ENCODE measurements at places on chromosomes 2 and 18.

DNA sequence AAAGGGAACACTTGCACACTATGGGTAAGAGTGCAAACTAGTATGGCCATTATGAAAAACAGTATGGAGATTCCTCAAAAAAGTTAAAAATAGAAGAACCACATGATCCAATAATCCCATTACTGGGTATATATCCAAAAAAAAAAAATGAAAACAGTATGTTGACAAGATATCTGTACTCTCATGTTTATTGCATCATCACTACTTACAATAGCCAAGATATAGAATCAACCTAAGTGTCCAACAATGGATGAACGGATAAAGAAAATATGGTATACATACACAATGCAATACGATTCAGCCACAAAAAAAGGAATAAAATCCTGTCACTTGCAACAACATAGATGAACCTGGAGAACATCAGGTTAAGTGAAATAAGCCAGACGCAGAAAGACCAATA is 73.3 kb downstream of the LOXHD1 start:
- DNase-seq, result no peak

DNA sequence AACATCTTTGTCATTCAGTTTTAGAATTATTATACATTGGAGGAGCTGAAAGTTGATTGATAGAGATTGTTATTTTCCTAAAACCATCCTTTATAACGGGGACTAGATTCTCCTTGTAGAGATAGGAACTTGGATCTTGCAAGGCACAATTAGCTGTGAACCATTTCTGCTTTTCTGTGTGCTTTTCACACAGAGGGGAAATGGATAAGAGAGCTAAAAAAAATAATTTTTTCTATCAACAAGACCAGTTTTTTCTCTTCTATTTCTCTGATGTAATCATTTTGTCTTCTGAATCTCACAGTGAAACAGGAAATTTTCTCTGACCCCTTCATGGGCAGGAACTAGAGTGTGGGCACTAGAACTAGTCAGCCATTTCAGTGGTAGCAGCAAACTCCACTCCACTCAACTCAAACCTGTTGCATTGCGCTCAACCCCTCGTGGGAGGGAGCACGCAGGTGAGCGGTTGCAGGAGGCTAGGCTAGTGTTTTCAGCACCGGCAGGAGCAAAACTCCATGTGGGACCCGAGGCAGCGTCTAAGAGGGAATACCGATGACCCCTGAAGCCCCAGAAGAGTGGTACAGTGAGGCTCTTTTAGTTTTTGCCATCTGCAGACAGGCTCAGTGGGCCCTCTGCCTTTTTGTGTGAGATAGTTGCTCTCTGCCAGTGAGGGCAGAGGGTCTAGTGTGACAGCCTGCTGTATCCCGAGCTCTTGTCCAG is 24.0 kb upstream of the SLC39A10 start:
- no peak for DNase-seq

- DNase-seq, result peak; percentile 29
Observed at GRCh38 chr2:160294339-160294803, 94.3 kb upstream of the ITGB6 start.

GRCh38 chr2:6934345-6934744 is 17.1 kb downstream of the RNF144A start:
- DNase-seq, result no peak

- no peak for DNase-seq
Observed at GRCh38 chr2:11158916-11159573, 3.8 kb downstream of the SLC66A3 start.

DNA sequence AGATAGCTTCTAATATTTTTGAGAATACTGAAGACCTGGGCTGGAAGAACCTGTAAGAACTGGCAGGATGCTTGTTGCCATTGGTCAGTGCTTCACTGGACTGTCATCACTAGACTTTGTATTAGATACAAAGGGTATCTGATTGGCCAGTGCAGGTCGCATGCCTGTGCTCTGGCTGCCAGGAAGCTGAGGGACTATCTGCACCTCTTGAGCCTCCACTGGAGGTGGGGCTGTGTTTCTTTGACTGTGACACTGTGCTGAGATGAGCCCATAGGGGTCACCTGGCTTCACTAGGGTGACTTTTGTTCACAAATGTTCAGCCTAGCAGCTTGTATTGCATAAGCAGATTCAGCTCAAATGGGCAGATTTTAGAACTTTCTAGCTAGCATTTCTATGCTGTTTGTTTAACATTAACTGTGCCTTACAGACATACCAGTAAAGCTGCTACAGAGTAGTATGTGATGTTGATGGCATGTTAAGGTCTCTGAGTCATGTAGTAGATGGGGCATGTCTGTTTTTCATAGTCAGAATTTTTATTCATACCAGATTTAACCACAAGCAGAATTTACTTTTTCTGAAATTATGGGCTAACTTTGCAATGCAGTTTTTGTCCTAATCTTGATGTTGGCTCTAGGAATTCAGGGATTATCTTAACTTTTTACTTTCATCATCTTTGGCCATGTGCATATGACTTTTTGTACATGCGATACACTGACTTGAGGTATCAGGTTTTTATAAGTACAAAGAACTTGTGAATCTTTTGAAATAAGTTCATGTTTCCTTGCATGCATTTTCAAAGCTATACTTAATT is 56.1 kb downstream of the RHBDD1 start:
- DNase-seq, result no peak

GRCh38 chr2:112726487-112727190 is 5.8 kb downstream of the NT5DC4 start:
- DNase-seq, result peak; percentile 88

DNA sequence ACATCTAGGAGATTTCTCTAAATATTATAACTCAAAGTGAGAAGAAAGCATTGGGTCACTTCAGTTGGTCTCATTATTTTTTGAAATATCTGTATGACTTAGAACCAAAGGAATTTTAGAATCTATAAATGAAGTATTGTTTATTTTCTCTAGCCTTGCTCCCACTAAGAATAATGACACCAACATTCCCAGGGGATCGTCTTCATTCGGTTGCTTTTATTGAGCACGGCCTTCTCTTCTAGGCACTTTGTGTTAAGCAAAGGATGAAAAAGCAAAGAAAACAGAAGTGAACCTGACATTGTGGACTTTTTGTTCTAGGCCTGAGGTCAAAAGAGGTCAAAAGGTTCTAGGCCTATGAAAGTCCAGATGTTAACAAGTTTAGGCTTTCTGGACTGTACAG is 231.9 kb downstream of the GALR1 start:
- no peak for DNase-seq

DNA sequence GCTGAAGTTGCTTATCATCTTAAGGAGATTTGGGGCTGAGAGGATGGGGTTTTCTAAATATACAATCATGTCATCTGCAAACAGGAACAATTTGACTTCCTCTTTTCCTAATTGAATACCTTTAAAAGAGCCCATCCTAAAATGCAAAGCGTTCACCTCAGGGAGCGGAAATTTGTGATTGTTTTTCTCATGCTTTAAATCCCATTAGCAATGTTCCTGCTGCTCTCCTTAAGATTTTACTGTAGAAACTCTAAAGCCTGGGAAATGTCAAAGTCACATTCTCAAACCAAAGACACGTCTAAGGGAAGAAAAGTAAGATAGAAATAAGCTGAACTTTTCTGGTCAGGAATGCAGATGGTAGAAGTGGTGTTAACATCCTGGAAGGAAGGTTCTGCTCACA is 285.8 kb upstream of the MAP2 start:
- no peak for DNase-seq

- DNase-seq, result no peak
Observed at GRCh38 chr2:20221555-20221973, 3.4 kb downstream of the SDC1 start.

DNA sequence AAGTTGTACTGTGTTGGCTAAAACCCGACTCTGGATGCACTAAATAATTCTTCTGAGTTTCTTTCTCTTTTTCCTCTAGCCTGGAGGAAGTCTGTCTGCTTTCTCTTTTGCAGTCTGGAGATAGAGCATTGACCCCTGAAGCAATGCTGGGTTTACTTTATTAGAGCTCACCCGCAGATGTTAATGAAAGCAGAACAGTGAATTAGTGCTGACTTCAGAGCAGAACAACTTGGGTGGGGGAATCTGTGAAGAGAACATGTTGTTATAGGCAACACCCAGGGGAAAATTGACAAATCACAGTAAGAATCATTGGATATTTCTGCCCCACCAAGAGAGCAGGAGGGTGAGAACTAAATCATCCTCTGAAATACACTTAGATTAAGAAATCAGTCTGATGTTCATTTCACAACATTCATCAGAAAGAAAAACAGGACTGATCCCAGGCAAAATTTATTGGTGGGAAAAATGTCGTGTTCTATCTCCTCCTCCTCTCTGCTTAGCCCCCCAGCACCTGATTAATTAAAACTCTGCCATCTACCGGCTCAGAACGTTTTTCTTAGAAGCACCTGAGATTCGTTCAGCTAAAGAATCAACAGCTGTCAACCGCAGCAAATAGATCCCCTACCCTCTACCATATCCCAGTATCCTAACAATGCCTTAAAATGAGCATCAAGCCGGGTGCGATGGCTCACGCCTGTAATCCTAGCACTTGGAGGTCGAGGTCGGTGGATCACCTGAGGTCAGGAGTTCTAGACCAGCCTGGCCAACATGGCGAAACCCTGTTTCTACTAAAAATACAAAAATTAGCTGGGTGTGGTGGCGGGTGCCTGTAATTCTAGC is 165.1 kb downstream of the FMNL2 start:
- no peak for DNase-seq

GRCh38 chr2:127104166-127104660 is 2.7 kb downstream of the BIN1 start:
- DNase-seq, result no peak

GRCh38 chr2:214481204-214481603 is 70.3 kb downstream of the VWC2L start:
- no peak for DNase-seq

GRCh38 chr2:229563388-229563787 is 151.0 kb downstream of the DNER start:
- no peak for DNase-seq

- no peak for DNase-seq
Observed at GRCh38 chr2:27920148-27920885, 29.8 kb downstream of the BABAM2 start.

DNA sequence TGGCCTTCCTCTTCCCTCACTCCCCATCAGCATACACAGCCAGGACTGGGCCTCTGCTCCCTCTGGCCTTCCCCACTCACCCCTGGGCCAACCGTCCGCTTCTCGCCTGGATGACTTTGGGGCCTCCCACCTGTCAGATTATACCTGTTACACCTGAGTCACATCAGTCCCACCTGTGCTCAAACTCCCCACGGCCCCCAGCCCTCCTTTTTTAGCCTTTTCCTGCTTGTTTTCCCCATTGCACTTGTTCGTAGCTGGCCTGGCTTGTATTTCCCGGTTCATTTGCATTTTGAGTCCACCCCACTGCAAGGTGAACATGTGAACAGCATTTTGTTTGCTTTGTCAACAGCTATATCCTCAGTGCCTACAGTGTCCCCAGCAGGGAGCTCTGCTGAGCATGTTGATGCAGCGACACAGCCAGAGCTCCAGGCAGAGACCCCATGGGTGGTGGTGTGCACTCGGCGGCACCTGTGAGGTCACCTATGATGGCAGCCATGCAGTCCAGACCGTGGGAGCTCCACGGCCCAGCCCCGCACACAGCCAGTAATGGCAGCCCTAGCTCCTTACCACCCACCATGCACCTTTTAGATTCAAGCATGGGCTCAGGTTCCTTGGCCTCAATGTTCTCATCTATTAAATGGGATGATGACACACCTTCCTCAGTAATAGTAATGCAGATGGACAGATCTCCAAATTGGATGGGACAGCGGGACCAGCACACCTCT is 276.4 kb upstream of the HS6ST1 start:
- no peak for DNase-seq

- DNase-seq, result no peak
Observed at GRCh38 chr2:112829101-112829960, 7.2 kb downstream of the IL1B start.

DNA sequence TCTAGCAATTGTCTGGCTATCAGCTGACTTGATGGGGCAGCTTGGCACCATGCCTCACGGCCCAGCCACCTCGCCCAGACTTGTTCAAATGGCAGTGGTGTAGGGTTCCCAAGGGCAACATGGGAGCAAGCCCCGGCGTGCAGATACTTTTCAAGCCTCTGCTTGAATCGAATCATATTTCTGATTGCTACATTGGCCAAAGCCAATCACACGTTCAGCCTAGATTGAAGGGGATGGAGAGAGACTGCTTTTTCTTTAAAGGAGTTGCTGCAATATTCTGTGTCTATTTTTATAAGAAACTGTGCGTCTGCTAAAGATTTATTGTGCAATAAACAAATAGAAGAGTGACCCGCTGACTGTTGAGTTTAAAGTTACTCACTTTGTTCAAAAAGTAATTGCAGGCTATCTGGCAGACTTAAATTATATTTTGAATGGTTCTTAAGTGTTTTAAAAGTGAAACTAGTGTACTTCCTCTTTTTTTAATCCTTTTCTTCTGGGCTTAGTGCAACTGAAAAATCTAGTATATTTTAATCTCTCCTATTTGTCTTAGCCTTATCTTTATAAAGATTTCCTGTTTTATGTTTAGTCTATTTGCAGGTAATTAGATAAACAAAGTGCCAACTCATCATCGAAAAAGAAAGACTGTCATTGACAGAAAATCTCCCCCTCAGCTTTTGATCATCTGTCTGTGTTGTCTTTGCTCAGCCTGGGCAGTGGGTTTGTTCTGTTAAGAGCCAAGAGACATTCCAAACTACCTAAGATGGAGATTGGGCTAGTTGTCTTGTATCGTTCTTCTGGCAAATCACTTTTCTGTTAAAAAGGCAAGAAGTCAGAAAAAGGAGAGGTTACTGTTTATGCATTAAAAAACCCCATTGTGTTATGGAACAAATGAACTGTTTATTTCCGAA is 156.1 kb downstream of the TPGS2 start:
- no peak for DNase-seq

GRCh38 chr2:144011553-144011952 is 508.4 kb downstream of the ZEB2 start:
- DNase-seq, result no peak

- DNase-seq, result no peak
Observed at GRCh38 chr2:230439590-230439989, 23.6 kb downstream of the SP100 start.

- peak; percentile 29 for DNase-seq
Observed at GRCh38 chr2:230124757-230125431, 56.2 kb upstream of the SLC16A14 start.

DNA sequence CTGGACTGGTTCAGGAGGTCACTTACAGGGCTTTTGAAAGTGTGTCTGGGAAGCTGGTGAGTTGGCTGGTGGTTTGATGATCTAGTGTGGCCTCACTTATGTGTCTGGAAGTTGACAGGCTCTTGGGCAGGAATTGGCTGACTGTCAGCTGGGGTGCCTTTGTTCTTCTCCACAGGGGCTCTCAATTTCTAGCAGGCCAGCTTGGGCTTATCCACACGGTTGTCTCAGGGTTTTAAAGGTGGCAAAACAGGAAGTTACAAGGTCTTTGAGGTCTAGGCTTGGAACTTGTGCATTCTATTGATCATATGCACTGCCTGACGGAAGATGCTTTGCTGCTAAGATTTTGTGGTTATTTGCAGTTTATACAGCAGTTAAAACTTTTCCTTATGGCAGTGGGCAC is 52.0 kb upstream of the CELF4 start:
- no peak for DNase-seq

DNA sequence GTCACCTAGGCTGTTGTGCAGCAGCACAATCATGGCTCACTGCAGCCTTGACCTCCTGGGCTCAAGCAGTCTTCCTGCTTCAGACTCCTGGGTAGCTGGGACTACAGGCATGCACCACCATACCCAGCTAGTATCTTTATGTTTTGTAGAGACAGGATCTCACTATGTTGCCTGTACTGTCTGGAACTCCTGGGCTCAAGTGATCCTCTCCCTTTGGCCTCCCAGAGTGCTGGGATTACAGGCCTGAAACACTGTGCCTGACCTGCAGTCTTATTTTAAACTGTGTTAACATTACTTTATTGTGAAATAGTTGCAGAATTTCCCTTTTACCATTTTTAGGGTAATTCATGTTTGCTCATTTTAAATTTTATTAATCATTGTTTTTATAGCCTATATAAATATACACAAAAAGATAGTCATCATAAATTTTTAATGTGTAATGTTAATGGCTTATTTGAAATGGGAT is 24.6 kb downstream of the EML4 start:
- DNase-seq, result no peak
